Fibroblast of skin of right quadriceps (primary cell): ENCODE measurements at places on chromosomes 2 and 18.

DNA sequence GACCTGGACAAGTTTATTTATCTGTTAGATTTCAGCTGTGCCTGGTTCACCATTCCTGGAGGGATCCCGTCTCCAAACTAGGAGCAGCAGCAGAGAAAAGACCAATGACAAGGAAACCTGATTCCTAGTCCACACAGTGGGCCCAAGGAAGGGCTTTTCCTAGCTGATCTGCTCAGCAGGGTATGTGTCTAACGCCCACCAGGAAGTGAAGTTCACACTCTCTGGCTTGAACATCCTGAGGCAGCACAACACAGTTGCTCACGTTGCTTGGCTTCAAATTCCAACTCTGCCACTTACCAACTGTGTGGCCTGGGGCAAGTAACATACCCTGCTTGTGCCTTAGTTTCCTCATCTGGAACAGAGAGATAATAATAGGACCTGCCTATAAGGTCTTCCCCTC is 42.9 kb downstream of the XDH start:
- no peak for DNase-seq

- DNase-seq = no peak
These were observed 78.5 kb downstream of the MDH1 start for GRCh38 chr2:63667132-63667700.

DNA sequence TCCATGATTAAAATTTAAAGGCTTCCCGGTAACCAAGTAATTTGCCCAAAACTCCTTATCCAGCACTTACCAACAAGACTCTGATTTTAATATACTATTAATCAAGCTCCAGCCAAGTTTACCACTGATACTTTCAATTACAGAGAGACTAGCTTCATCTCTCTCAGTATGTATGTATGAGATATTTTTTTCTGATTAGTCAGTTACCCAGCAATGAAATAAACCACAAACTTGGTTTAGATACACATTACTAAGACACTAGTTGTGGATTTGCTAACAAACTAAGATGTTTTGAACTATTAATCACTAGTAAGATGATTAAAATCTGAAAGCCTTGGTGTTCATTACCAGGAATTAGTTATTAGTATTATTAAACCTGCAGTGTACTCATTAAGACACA is 1272.2 kb upstream of the ACVR2A start:
- peak; percentile 74 for DNase-seq

GRCh38 chr2:150487537-150488429 is at the start of gene RND3:
Gene RND3 (minus strand): TSS chr2:150487667. CDS start chr2:150487417, 250 bp downstream.
- peak; percentile 100 for DNase-seq

DNA sequence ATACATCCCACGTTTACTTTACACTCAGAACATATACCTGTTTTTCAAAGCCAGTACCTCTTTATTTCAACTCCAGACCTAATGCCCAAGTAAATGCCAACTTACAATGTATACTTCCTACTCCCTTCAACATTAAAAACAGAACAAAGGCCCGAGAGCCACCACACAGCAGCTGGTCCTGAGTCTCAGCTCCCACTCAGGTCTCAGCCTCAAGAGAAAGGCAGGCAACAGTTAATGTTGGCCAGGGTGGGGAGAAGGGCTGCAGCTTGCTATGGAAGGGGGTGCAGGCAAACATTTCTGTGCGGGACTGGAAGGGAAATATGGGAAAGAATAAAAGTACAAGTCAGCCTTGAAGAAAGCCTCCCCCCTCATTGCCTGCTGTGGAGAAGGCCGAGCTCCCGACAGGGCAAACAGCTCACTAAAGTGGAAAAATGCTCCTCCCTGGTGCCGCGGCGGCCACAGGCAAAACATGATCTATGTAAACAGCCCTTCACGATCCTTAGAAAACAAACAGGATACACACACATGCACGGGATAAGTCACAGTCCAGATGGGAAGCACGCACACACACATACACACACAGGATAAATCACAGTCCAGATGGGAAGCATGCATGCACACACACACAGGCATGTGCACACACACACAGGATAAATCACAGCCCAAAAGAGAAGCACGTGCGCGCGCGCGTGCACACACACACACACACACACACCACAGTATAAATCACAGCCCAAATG is 67.4 kb downstream of the ADNP2 start:
- peak; percentile 51 for DNase-seq

DNA sequence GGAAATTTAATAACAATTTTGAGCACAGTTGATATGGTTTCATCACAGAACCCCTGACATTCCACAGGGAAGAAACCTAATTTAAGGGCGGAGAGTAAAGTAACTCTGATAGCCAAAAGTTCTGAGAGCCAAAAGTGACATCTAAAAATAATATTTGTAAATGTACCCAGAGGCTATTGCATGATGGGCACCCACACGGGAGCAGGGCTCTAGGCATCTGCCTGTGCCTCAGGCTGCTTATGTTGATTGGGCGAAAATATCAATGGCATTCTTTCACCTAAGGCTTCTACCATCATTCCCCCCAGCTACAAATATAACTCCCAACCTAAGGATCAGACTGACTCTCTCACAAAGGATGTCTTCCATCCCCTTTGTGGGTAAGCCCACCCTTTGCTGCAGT is 54.1 kb upstream of the PTPRM start:
- no peak for DNase-seq

- DNase-seq = peak; percentile 58
These were observed 31.9 kb downstream of the PPP4R3B start for GRCh38 chr2:55585451-55586080.

GRCh38 chr2:45763255-45763654 is 111.8 kb downstream of the PRKCE start:
- no peak for DNase-seq
